NCI-H526 treated with DMSO at 0.1 percent for 48 hours (cell line): ENCODE measurements at places on chromosomes 12 and 14.

GRCh38 chr12:20445687-20446086, 77.3 kb downstream of the PDE3A start:
- DNase-seq, result no peak

- peak; percentile 49 for DNase-seq
Observed at GRCh38 chr12:3135522-3136461, 58.6 kb downstream of the TSPAN9 start.

- DNase-seq, result peak; percentile 14
Observed at GRCh38 chr14:72892879-72893635, 844 bp downstream of the DPF3 start.

DNA sequence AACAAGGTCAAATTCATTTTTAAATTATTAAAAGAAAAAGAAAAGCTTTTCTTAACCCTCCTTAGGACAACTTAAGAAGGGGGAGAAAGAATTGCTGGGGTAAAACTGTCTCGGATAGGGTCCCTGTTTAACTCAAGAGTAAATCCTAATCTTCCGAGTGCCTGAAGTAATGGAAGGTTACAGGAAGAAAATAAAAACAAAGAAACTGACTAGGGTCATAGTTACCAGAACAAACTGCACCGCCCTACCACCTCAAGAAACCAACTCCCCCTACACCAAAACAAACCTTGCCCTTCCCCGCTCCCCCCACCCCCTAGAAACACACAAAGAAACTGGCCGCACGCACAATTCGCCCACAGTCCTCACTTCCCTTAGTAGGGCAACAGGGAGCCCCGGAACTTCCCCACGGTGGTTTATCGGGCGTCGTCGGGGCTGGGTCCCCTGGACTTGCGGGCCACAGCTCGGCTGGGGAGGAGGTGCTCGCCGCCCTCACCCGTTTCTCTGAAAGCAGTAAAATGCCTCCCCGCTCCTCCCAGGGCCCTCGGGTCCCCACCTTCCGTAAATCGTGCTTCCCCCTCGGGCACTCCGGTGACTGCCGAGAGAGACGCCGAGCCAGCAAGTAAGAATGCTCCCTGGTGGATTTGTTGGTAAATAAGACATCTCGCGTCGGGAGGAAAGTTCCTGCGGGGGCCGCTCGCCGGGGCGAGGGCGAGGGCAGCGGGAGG, 2.4 kb downstream of the SINHCAF start:
- DNase-seq, result peak; percentile 51

DNA sequence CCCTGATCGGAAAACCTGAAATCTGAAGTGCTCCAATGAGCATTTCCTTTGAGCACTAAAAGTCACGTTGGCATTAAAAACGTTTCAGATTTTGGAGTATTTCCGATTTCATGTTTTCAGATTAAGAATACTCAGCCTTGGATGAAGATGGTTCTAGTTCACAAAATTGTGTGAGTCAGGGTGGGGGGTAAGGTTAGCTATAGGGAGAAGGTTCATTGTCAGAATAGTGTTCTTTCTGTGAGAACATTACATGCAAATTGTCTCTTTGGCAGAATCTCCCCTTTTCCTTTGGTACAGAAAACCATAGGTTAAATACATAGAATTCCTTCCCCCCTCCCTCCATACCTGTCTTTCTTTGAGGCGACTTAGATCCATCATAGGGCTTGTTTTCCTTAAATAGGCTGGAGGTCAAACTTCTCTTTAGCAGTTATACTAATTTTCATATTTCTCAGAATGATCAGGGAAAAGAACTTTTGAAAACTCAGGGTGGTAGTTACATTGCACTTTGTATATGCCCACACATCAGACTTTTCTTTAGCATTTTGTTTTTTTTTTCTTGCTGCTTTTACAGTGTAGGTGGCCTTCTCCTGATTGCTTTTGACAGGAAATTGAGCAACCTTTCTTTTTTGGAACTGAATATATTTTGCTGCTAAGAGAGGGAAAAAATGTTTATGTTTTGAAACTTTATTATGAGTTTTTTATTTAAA, 503.5 kb downstream of the PCNX1 start:
- no peak for DNase-seq

- no peak for DNase-seq
Observed at GRCh38 chr12:56522411-56523193, 982 bp downstream of the RBMS2 start.

DNA sequence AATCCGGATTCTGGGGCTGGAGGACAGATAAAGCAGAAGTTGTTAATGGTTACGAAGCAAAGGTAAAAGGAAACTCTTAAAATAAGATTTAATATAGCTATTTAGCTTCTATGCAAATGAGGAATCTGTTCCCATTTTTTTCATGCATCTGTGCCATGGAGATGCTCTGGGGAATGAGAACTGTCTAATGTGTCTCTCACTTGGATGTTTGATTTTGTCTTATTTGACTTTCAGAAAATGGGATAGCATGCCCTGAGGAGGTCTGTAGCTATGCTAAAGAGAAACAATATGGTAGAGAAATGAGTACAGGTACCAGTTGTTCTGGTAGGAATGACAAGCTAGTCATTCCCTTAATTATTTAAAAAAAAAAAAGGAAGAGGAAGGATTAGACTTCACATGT, 24.3 kb downstream of the C12orf76 start:
- no peak for DNase-seq

DNA sequence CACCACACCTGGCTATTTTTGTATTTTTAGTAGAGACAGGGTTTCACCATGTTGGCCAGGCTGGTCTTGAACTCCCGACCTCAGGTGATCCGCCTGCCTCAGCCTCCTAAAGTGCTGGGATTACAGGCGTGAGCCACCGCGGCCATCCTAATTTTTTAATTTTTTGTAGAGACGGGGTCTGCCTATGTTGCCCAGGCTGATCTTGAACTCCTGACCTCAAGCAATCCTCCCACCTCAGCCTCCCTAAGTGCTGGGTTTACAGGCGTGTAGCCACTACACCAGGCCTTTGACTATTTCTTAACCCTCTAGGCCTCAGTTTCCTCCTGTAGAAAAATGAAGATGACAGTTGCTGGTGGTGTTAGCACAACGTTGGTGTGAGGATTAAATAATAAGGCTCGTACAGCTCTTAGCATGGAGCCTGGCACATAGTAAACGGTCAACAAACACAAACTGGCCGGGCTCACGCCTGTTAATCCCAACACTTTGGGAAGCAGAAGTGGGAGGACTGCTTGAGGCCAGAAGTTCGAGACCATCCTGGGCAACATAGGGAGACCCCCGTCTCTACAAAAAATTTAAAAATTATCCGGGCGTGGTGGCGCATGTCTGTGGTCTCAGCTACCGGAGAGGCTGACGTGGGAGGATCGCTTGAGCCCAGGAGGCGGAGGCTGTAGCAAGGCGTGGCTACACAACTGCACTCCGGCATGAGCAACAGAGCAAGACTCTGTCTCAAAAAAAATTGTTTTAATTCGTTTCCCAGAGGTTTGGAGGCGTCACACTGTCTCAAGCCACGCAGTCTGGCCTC, 979 bp downstream of the DDX54 start:
- DNase-seq, result no peak

DNA sequence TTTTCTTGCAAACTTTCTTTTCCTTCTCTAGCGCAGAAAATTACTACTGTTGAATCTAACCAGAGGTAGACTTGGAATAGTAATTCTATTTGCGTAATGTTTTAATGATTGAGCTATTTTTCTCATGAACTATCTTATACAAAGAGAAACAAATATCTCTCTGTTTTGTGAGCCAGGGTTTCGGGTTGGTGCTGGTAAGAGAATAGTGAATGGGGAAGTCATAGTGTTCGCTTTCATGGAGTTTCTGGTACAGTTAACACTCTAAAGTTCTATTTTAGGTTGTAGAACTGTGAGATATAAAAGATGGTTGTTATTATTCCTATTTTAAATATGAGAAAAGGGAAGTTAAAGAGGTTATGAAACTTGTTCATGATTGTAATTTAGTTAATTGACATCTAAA, 6.6 kb downstream of the CLEC1B start:
- no peak for DNase-seq

DNA sequence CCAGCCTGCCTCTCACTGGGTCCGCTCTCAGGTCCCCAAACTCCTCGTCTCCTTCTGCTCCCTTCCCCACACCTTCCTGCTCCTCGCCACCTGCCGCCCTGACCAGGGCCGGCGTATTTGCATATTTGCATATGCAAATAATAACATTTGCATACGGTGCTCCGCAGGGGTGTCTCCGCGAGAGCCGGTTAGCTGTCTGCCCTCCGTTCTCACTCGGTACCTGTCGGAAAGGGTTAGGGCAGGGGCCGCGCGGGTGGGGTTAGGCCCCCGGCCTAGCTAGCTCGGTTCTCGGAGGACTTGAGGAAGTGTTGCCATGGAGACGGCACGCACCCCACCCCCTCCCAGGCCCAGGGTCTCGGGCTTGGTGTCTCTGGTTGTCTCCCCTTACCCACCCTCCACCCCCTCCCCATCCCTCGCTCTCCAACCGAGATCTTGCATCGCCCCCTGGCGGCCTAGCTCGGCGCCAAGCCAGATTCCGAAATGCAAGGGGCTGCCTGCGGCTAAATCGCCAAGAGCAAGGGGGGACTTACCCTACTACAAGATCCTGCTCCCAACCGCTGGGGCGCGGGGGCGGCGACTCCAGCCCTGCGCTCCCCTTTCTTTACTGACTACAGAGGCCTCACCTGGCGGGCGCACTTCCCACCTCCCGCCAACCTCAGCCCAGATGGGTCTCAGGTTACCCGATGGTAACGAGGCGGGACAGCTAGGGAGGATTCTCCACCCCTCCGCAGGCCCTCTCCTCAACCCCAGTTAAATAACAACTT, 8.1 kb downstream of the STAC3 start:
- peak; percentile 99 for DNase-seq

DNA sequence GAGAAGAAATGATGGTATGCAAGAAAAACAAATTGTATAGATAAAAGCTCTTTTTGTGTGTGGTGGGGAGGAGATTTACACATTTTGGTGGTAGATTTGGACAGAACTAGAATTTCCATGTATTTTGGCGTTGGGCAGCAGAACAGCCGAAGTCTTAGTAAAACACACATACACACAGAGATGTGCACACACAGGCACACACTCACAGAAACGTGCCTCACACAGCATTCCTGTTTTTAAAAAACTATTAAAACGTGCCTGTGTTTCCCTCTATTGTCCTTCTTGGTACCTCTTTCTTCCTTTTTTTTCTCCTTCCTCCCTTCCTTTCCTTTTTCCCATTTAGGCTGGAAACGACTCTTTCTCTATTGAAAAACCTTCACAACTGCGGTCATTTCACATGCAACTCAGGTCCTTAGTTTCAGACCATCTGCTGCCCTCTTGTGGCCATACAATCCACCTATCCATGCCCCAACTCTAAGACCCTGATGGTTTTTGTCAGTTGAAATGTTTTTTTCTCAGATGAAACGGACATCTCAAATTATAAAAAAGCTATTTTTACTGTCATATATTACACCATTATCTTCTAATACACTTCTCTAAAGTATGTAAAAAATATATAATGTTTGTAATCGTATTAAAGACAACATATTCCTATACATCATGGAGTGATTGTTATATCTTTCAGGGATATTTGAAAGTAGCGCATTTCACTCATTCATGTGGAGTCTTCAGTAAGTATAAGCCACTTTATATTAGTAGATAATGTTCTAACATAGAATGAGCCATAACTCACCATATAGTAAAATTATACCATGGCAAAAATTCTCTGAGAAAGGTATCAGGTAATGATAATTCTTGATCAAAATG, 386.7 kb upstream of the NOVA1 start:
- peak; percentile 57 for DNase-seq

DNA sequence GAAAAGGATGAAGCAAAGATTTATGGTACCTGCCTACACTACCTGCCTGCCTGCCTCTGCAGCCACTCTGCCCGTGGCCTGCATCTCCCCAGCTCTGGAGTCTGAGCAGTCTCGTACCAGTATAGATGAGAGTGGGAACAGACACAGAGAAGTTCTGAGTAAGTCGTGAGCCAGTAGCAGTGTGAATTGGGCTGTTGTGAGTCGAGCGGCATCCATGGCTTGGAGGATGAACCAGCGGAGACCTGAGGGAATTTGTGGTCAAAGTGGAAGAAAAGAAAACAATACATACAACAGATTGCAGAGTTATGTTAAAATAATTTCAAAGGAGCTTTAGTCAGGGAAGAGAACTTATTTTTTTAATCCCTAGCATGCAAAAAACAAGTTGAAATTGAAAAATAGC, 25.3 kb downstream of the C2CD5 start:
- DNase-seq, result no peak

- no peak for DNase-seq
Observed at GRCh38 chr14:89465876-89466275, 48.8 kb upstream of the FOXN3 start.

GRCh38 chr12:72025524-72025923, 86.9 kb downstream of the TPH2 start:
- DNase-seq, result no peak

- no peak for DNase-seq
Observed at GRCh38 chr12:28192125-28192524, 1.9 kb downstream of the CCDC91 start.

DNA sequence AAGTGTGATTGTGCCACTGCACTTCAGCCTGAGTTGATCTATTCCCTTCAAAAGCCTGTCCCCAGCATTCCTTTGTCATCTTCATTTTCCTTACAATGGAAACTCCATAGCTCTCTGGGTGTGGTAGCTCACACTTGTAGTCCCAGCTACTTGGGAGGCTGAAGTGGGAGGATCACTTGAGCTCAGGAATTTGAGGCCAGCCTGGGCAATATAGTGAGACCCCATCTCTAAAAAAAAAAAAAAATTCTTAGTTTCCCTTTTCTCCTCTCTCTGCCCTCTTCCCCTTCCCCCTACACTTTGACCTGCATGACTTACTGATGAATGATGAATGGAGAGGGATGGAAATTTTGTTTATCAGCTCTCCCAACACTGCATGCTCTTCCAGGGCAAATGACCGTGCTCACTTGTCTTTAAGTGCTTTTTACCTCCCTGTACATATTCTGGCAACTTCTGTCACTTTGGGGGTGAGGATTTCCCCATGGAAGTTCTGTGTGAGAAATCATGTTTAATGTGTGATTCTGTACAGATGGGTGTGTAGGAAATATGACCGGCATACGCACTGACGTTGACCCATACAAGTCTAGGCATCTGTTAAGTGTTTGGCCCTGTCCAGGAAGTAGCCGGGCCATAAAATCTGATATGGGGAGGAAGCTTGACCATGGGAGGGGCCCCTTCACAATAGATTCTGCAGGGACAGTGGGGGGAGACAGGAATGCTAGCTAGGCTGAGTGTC, 65.4 kb downstream of the ZFP36L1 start:
- DNase-seq, result no peak

- DNase-seq, result no peak
Observed at GRCh38 chr12:38711054-38711453, 194.3 kb downstream of the CPNE8 start.

- DNase-seq, result no peak
Observed at GRCh38 chr12:1995205-1995896, 8.9 kb downstream of the DCP1B start.
